CD4-positive, alpha-beta memory T cell (primary cell): ENCODE measurements at places on chromosomes 1 and 21. TPM values are rescaled to one million over a fixed set of nuclear protein-coding genes. Genes with fewer than 3 reads are reported as not detected.
A peak's percentile ranks its signal among the peaks of the same experiment; 100 is the strongest.

DNA sequence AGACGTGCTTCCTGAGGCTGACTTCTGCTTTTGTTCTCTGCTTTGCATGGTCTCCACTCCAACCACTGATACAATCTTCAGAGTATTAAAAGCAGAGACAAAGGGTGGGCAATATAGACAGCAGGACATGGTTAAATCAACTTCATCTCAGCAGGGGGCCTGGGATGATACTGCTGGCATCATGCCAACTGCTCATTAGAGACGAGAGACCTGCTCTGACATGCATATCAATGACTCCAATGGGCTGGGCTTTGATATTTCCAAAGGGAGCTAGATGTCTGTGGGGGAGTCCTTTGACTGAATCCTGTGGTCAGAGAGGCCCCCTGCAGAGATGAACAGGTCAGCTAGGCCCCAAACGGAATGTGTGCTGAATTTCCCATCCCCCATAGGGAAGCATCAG, 106.6 kb downstream of the ACTL8 start:
- DNase-seq = no peak
- no peak overlapping the region for H3K27ac ChIP-seq
- H3K36me3 ChIP-seq = no peaks in the 10 kb centered on the region
- no peaks in the 10 kb centered on the region for H3K4me1 ChIP-seq
- no peaks in the 10 kb centered on the region for H3K27me3 ChIP-seq

DNA sequence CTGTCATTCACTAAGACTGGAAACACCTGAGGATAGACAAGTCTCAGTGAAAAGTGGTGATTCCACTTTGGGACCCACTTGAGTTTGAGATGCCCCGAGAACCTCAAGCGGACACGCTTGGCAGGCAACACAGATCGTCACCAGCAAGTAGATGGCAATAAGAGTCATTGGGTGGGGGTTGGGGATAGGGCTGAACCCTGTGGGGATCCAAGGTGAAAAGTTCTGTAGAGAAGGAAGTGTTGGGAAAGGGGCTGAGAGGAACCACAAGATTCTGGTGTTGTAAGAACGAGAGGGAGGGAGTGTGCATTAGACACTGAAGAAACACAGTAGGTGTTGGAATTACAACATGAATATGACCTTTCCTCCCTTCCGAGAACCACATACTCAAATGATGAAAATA, 45.4 kb upstream of the TDRD10 start:
- H3K36me3 ChIP-seq = peaks cover 32% of the 10 kb centered on the region
- H3K27me3 ChIP-seq = no peaks in the 10 kb centered on the region
- DNase-seq = no peak

GRCh38 chr1:217029281-217030157, 306.3 kb upstream of the ESRRG start:
- no peak overlapping the region for H3K4me3 ChIP-seq
- no peaks in the 10 kb centered on the region for H3K27me3 ChIP-seq
- no peaks in the 10 kb centered on the region for H3K4me1 ChIP-seq
- no peak overlapping the region for H3K27ac ChIP-seq

The CALML6 gene
- 0.44 TPM for total RNA-seq

DNA sequence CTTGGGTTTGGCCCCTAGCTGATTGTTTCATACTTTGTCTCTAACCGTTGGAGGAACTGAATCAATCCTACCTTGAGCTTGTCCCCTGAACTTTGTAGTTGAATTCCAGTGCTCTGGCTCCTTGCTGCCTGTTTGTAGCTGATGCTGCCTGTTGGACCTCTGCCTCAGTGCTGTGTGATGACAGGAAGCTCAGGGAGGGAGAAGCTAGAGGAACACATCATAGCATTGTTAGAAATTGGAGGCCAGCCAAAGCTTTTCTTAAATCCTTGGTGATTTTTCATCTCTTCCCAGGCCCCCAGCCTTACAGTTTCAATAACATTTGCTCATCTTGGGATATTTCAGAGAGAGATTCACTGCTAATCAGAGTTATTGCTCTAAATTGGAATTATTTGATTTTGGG, 34.0 kb downstream of the MACF1 start:
- H3K4me3 ChIP-seq = no peak overlapping the region

- H3K27ac ChIP-seq = no peak overlapping the region
- H3K36me3 ChIP-seq = peaks cover 5% of the 10 kb centered on the region
- H3K27me3 ChIP-seq = no peaks in the 10 kb centered on the region
- peak; percentile 32 for DNase-seq
- no peak overlapping the region for H3K4me3 ChIP-seq
Observed at GRCh38 chr1:23745515-23745914, 2.2 kb downstream of the ELOA start.

DNA sequence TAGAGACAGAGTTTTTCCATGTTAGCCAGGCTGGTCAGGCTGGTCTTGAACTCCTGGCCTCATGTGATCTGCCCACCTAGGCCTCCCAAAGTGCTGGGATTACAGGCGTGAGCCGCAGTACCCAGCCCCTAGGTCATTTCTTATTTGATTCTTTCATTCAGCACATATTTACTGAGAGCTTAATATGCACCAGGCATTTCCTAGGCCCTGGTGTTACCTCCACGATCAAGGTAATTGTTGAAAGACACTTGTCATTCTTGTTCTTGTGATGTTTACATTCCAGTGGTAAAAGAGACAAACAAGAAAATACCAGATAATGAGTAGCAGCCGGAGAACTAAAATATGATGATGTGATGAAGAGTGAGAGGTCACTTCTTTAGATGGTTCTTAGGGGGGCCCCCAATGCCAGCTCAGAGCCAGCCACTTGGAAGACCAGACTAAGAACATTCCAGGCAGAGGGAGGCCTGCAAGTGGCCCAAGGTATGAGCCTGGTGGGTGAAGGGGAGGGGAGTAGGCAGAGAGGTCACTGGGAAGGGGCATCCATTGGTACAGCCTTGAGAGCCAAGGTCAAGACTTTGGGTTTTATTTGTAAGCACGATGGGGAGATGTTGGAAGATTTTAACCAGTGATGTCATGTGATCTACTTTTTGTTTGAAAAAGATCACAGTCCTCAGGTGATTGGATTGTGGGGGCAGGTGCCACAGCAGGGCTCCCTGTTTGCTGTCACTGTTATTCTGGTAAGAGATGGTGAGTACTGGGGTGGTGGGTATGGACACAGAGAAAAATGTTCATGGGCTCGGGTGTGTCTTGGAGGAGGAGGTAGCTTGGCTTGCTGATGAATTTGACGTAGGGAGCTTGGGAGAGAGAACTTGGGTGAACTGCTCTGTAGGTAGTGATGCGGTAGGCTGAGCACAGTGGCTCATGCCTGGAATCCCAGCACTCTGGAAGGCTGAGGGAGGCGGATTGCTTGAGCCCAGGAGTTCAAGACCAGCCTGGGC, 18.7 kb downstream of the UBE2Q1 start:
- no peaks in the 10 kb centered on the region for H3K4me1 ChIP-seq
- H3K4me3 ChIP-seq = no peak overlapping the region
- DNase-seq = no peak

DNA sequence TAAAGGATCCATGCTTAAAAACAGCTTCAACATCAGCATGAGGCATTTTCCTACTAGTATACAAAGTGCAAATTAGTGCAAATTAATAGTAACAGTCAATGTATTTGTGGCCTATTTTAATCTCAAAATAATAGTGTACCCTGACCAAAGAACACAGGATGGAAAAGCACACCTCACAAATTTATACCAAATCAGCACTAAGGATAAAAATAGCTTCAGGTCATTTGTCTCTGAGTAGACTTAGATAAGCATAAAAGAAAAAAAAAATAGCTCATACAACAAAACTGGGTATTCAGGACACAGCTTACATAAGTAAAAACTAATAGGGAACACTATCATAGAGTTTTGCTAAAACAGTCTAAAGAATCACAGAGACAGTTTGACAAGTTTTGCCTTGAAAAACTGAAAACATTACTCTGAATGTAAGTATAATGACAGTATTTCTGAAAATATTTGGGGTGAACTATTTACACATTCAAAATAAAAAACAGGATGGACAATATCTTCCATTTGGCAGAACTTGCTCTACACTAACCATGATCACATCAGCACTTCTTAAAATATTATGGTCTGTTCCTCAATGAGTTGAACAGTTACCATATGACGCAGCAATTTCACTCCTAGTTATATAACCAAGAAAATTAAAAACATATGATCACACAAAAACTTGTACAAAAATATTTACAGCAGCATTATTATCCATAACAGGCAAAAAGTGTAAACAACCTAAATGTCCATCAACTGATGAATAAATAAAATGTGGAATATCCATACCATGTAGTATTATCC, 46.3 kb downstream of the RNF115 start:
- no peaks in the 10 kb centered on the region for H3K27me3 ChIP-seq
- no peaks in the 10 kb centered on the region for H3K4me1 ChIP-seq
- no peak overlapping the region for H3K27ac ChIP-seq
- DNase-seq = no peak
- H3K4me3 ChIP-seq = no peak overlapping the region
- peaks cover 4% of the 10 kb centered on the region for H3K36me3 ChIP-seq

The MSH4 gene
- total RNA-seq = 0.87 TPM

GRCh38 chr1:169217636-169218035, 111.1 kb downstream of the ATP1B1 start:
- DNase-seq = no peak
- no peaks in the 10 kb centered on the region for H3K36me3 ChIP-seq
- no peak overlapping the region for H3K27ac ChIP-seq
- H3K4me1 ChIP-seq = no peaks in the 10 kb centered on the region
- H3K27me3 ChIP-seq = no peaks in the 10 kb centered on the region

DNA sequence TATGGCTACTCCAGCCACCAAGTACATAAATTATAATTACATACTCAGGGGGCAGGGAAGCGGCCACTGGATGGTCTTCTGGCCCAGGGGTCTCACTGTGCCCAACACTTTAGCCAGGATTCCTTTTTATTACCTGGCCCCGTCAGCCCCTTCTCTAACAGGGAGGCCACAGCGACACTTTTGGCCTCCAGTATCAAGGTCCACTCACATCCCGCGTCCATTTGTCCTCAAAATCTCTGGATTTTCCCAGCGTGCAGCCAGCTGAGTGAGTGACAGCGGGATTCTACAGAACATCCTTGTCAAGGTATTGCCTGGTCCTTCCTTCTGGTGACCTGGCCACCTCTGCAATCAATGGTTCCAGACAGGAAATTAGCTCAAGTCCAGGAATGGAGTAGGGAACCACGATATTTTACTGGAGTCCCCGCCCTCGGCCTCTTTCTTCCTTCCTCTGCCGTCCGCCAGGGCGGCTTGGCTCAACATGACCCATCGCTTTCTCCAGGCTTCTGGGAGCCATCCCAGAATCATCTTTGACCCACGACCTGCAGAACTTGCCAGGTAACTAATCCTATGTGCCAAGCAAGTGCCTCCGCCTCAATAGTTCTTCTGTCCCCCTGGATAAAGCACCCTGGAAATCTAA, 2.7 kb upstream of the COL6A2 start:
- no peaks in the 10 kb centered on the region for H3K36me3 ChIP-seq
- no peak overlapping the region for H3K27ac ChIP-seq
- H3K4me3 ChIP-seq = no peak overlapping the region
- no peaks in the 10 kb centered on the region for H3K27me3 ChIP-seq

GRCh38 chr1:206754011-206754410, 16.6 kb upstream of the IL19 start:
- H3K27me3 ChIP-seq = no peaks in the 10 kb centered on the region
- H3K36me3 ChIP-seq = no peaks in the 10 kb centered on the region
- peaks cover 33% of the 10 kb centered on the region for H3K4me1 ChIP-seq

The LRRC42 gene
- total RNA-seq = 8.7 TPM

- no peak overlapping the region for H3K4me3 ChIP-seq
- no peaks in the 10 kb centered on the region for H3K4me1 ChIP-seq
- H3K27me3 ChIP-seq = no peaks in the 10 kb centered on the region
- no peaks in the 10 kb centered on the region for H3K36me3 ChIP-seq
- no peak overlapping the region for H3K27ac ChIP-seq
Observed at GRCh38 chr1:87683196-87683956, 354.7 kb downstream of the LMO4 start.

DNA sequence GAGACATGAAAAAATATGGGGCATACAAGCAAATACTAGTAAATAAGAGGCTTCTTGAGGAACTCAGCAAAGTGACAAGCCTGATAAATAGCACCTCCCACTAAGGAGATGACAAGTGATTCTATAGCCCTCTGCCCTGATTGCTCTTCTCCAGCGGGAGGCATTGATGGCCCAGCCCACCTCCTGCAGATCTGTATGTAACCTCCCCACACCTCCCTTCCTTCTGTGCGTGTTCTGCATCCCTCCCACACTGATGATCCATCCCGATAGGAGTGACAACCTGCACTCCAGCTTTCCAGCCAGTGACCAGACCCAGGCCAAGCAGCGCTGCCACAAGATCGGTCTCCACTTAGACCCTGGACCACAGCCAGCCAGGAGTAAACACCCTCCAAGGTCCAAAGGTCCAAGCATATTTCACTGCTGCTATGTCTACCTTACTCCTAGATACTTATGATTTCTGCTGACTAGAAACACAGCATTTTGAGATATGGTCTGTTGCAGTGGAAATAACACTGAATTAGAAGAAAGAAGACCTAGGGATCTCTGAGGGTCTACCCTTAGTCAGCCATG, 176.1 kb downstream of the BRINP2 start:
- no peaks in the 10 kb centered on the region for H3K4me1 ChIP-seq
- no peaks in the 10 kb centered on the region for H3K27me3 ChIP-seq
- no peak for DNase-seq
- H3K4me3 ChIP-seq = no peak overlapping the region
- no peak overlapping the region for H3K27ac ChIP-seq
- H3K36me3 ChIP-seq = no peaks in the 10 kb centered on the region

The PLD5 gene
- not detected for total RNA-seq

- H3K4me1 ChIP-seq = no peaks in the 10 kb centered on the region
- DNase-seq = no peak
- H3K36me3 ChIP-seq = no peaks in the 10 kb centered on the region
- no peaks in the 10 kb centered on the region for H3K27me3 ChIP-seq
- no peak overlapping the region for H3K4me3 ChIP-seq
Observed at GRCh38 chr1:179445593-179445992, 79.8 kb downstream of the AXDND1 start.

- H3K27ac ChIP-seq = no peak overlapping the region
- H3K36me3 ChIP-seq = no peaks in the 10 kb centered on the region
- DNase-seq = no peak
- H3K4me3 ChIP-seq = no peak overlapping the region
Observed at GRCh38 chr1:115761601-115762302, 6.8 kb downstream of the CASQ2 start.

DNA sequence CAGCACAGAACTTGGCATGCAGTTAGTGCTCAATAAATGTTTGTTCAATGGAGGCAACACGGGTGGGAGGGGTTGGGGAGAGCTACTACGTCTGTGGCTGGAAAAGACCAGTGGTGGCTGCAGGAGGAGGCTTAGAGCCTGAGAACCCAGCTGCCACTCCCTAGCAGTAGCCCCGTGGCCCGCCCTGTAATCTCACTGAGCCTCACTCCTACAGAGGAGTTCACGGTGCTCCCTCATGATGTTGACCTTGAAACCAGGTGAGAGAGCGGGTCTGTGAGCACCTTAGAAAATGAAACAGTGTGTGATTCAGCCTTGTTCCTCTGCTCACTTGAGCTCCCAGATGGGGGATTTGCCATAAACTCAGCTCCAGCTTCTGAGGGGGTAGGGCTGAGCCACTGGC, 299.6 kb downstream of the NPHP4 start:
- H3K27ac ChIP-seq = no peak overlapping the region
- no peaks in the 10 kb centered on the region for H3K27me3 ChIP-seq
- DNase-seq = no peak

The RABIF gene
- total RNA-seq = 18.7 TPM

- H3K27me3 ChIP-seq = no peaks in the 10 kb centered on the region
- no peaks in the 10 kb centered on the region for H3K4me1 ChIP-seq
Observed at GRCh38 chr1:192263436-192263835, 53.4 kb upstream of the RGS21 start.

The PDIK1L gene
- total RNA-seq = 25.0 TPM

The ROR1 gene
- not detected for total RNA-seq

- no peak overlapping the region for H3K4me3 ChIP-seq
- no peak overlapping the region for H3K27ac ChIP-seq
- DNase-seq = no peak
- no peaks in the 10 kb centered on the region for H3K27me3 ChIP-seq
- H3K4me1 ChIP-seq = no peaks in the 10 kb centered on the region
- no peaks in the 10 kb centered on the region for H3K36me3 ChIP-seq
Observed at GRCh38 chr1:15236321-15236721, 10.7 kb upstream of the FHAD1 start.
